ENCODE measurements at places on chromosomes 4 and X. TPM values are rescaled to one million over a fixed set of nuclear protein-coding genes. Genes with fewer than 3 reads are reported as not detected.

NAT8L gene
- 2.0 TPM for total RNA-seq

ARL9 gene
- 0.17 TPM for total RNA-seq

DNA sequence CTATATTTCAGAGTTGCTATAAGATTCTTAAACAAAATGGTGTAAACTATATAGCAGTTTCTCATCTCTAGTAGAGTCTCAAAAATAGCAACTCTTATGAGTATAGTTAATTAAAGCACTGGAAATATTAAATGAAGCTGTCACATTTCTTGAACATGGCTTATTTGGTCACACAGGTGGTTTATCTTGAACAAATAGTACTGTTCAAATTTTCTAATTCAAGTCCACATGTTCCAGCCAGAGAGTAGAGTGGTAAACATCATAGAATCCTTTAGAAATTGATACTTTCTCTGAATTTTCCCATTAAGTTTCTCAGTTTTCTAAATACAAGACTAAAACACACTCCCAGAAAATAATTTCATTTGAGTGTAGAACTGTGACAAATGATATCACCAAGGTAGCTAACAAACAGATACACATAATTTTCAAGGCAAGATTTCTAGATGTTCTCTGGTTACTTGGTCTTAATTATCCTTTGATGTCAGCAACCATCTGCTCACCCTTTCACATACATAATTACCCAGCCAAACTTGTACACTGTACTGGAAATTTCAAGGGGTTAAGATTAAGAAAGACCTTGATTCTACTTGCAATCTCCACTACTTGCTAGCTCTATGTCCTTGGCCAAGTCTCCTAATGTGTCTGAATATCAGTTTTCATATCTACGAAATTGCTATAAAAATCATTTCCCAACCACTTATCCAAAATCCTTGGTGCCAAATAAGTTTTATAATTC is 24.3 kb upstream of the PAK3 start:
- DNase-seq, result no peak

- no peak for DNase-seq
Measured at GRCh38 chr4:174263445-174263736, 20.1 kb downstream of the FBXO8 start.

GRCh38 chr4:38529189-38530115 is 134.5 kb upstream of the KLF3 start:
- peak; percentile 40 for DNase-seq

GRCh38 chr4:7863911-7864681 is 75.6 kb downstream of the AFAP1 start:
- no peak for DNase-seq

DNA sequence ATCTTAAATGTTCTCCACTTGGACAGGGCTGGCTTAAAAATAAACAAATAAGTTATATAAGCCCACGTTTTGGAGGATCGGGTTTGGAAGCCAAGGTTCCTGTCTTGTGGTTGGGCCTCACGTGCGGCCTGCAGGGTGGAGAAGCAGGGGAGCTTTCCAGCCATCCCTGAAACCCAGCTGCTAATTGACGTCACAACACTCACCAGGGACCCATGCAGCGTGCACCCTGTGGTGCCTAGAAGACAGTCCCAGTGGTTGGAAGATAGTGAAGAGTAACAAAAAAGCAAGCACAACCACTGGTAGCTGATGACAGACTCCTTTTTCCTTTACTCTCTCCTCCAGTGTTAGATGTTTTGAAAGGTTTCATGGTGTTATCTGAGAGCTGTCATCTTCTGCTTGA is 142.0 kb upstream of the RBPJ start:
- no peak for DNase-seq

GRCh38 chr4:139940600-139940999 is 213.4 kb downstream of the MAML3 start:
- no peak for DNase-seq

- DNase-seq, result no peak
Measured at GRCh38 chrX:104282166-104282725, 27.5 kb upstream of the ESX1 start.

DNA sequence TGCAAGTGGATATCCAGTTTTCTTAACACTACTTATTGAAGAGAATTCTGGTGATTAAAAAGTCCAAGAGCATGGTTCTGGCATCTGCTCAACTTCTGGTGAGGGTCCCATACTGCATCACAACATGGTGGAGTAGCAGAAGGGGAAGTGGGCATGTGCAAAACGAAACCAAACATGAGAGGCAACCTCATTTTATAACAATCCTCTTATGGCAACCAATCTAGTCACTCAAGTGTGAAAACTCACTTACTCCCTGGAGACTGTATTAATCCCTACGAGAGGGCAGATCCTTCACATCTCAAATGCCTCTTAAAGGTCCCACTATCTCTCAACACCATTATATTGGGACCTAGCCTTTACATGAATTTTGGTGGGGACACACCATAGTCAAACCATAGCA is 55.4 kb upstream of the TRO start:
- DNase-seq, result no peak

GRCh38 chr4:88054229-88054628 is 46.8 kb downstream of the PKD2 start:
- peak; percentile 50 for DNase-seq

GRCh38 chrX:97691901-97692455 is 808.3 kb downstream of the RPA4 start:
- DNase-seq, result no peak

- DNase-seq, result no peak
Measured at GRCh38 chrX:98409867-98410266, 1526.2 kb downstream of the RPA4 start.

DNA sequence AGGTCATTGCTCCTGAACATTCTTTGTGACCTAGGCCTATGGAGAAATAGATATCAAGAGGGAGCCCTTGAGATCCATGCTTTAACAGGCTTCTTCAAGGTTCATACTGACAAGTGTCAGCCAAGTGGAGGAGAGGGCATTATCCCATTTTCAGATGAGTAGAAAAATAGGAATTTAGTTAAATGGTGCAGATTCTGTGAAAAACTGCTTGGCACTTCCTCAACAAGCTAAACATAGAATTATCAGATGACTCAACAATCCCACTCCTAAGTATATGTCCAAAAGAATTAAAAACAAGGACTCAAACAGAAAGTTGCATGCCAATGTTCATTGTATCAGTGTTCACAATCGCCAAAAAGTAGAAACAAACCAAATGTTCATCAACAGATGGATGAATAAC is 43.8 kb upstream of the KCNIP4 start:
- DNase-seq, result no peak

DNA sequence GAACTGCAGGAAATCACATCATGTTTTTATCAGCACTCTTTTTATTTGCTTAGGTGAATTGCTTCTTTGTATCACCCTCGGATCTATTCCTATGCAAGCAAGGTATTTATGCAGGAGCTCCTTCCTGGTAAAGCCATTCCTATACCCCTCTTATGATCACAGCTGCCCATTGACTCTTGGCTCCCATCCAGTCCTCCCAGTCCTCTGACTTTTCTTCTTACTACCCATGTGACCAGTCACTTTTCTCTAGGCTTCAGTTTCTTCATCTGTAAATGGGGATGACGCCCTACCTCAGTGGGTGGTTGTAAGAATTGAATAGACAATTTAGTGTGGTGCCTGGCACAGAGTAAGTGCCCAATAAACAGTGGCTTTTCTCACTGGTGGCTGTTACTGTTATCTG is 144.9 kb downstream of the FHIP1A start:
- DNase-seq, result no peak

DNA sequence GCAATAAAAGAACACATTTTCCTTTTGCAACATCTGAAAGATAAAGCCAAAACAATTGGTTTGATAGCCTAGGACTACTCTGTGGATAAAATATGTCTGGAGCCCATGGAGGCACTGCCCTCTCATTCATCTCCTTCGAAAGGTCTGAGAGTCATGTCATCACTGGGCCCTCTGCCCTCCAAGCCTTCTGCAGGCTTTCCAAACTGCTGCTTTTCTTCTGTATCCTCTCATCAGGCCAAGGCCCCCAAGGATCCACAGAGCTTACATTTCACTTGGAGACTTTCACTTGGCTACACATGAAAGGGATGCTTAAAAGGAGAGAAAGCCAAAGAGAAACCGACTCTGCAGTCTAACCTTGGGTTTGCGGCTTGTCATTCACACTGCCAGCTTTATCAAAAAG is 109.9 kb downstream of the SH3RF1 start:
- DNase-seq, result no peak

DNA sequence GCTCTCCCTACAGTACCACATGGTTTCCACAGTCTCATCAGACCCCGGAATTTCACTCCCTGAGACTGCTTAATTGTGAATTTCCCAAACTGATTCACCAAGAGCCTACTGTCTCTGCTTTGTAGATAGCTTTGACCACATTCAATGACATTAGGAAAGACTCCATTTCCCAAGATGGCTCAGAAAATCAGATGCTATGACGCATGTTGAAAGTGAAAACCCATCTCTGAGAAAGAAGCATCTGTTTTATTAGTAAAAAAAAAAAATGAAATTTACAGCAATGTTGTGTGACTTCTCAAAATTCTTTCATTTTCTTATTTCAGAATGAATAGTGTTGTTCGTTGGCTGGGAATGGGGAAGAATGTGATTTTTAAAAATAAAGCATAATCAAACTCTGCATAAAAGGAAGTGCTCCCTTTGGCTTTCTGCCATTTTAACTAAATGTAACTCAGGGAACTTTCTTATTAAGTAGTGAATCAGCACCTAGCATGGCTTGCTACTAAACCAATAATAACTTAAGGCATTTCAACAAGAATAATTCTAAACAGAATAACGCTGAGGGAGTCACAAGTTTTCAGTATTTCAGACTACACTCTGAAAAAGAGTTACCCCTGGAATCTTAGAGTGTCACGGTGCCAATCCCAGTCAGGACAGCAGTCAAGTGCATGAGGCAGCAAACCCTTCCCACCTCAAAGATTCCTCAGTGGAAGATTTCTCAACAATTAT is 97.4 kb upstream of the MYOZ2 start:
- DNase-seq, result no peak

ERCC6L gene
- 6.6 TPM for total RNA-seq

DNA sequence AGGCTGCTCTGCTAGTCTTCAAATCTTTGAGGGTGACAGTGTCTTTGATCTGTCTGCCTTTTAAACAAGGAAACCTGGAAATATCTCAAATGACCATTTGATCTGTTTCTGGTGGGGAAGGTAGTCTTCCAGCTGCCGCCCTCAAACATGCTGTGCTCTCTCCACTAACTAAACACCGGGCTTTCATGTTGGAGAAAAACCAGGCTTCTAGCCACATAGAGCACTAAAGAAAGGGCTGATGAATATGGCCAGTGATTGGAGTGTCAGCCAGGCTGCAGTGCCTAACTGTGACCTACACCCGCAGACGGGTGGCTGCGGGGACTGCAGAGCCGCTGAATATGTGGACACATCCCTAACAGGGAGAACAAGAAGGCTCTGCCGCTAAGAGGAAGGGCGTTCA is 85.9 kb downstream of the UNC5C start:
- DNase-seq, result no peak

- no peak for DNase-seq
Measured at GRCh38 chr4:165680821-165681220, 192.2 kb upstream of the TLL1 start.

NPY2R gene
- not detected for total RNA-seq

DNA sequence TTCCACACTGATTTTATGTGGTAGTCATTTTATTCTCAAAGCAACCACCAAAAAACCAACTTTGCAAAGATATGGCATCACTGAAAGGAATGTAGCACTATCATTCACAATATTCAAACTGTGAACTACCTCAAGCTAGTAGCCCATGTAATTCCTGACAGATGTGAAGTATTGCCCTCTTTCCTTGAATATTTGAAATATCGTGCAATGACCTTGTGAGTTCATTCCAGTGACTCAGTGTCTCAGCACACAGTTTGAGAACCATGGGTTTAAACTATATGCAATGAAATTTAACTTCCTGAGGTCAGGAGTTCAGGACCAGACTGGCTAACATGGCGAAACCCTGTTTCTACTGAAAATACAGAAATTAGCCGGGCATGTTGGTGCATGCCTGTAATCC is 20.9 kb upstream of the IQCM start:
- no peak for DNase-seq

GYPA gene
- not detected for total RNA-seq

TEX13B gene
- total RNA-seq, result not detected

DNA sequence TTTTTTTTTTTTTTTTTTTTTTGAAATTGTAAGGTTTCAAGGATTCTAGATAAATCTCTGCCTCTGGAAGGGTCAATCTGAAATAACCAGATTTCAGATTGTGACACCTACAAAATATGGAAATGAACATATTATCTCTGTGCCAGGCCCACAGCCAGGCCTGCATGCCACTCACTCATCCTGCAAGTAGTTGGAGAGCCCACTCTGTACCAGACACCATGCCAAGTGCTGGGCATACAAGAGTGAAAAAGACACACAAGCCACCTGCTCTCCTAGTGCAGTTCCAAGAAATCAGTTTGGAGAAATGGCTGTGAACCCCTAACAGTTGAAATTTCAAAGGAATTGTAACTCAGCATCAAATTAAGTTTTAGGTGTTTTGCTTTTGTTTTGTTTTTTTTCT is 145.9 kb upstream of the NOCT start:
- no peak for DNase-seq

GRCh38 chr4:53314252-53314651 is 51.6 kb downstream of the SCFD2 start:
- DNase-seq, result no peak

GRCh38 chr4:44446801-44447562 is 1.6 kb downstream of the KCTD8 start:
- no peak for DNase-seq

GRCh38 chr4:3343358-3343757 is 50.5 kb downstream of the RGS12 start:
- no peak for DNase-seq

DNA sequence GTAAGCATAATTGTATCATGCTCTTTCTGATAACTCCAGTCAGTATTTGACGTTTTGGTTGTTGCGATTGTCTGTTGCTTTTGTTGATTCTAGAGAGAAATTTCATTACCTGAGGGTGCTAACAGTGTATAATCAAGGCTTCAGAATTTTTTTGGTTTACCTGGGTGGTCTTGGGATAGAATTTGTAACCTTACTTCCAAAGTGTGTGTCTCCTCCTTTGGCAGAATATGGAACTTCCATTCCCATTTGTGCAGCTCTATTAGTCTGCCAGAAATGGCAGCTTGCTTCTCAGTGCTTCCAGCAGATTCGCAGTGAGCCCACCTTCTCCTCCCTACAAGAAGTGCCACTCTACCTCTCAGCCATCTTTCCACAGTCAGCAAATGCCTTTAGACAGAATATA is 5.3 kb downstream of the COPS4 start:
- no peak for DNase-seq

GRCh38 chrX:148723551-148723950 is 223.1 kb downstream of the AFF2 start:
- no peak for DNase-seq

CNGA2 gene
- total RNA-seq, result not detected

- no peak for DNase-seq
Measured at GRCh38 chr4:60241866-60242265, 958.3 kb upstream of the ADGRL3 start.

ZDHHC15 gene
- 1.1 TPM for total RNA-seq
